ENCODE measurements at places on chromosomes 7 and 10. TPM values are rescaled to one million over a fixed set of nuclear protein-coding genes. Genes with fewer than 3 reads are reported as not detected.
A peak's percentile ranks its signal among the peaks of the same experiment; 100 is the strongest.

- peak; percentile 38 for DNase-seq
These were observed 260.9 kb downstream of the AHR start for GRCh38 chr7:17559388-17559787.

Gene BLOC1S2
- total RNA-seq = 71.7 TPM

DNA sequence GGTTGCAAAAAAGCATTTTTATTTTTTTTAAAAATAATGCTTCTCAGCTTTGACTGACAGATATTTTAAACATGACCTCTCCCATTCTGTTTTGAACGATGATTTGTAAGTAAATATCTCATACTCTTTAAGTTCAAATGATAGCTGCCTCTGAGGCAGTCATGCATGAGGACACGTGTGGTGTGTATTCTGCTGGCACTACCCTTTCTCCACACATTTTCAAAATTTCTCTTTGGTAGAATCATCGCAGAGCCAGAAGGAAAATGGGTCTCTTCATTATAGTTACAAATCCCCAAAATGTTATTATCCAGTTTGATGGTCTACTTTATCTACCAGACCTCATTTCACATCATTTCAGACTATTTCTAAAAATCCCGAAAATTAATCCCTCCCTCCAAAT lies 55.1 kb downstream of the FZD1 start:
- no peak for DNase-seq

GRCh38 chr7:118202061-118202460 lies 18.1 kb downstream of the LSM8 start:
- no peak for DNase-seq

DNA sequence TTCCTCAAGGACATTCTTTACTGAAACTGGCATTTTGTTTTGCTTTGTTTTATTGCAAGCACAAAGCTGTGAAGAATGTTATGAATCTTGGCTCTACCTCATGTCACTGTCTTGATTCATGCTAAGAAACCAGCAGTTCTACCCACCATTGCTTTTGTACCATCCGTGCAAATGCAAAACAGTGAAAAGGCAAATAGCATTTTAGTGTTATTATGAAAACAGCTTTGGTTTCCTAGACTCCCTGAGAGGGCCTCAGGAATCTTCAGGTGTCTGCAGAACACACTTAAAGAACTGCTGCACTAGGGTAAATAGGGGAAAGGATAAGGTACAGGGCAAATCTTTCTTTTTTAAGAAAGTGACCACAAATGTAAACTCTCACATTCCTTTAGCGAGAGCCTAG lies 318.9 kb downstream of the AHR start:
- DNase-seq = no peak

Gene FOXP2
- total RNA-seq = 1.7 TPM

Gene IL15RA
- 6.4 TPM for total RNA-seq

DNA sequence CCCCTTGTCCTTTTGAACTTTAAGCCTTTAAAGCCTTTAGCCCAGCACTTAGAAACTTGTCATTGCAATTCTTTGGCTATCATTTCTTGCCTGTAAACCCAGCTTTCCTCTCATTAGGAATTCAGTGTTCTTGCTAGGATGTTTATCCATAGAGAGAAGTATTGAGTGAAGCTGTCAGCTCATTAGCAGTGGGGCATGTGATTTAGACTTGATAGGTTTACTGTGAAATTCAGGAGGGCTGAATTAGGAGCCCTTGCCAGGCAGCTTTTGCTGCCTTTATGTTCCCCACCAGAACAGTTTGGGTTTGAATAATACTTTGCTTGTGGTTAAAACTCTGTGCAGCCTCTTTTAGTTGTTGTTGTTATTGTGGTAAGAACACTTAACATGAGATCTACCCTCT lies 39.5 kb downstream of the LHFPL3 start:
- no peak for DNase-seq

GRCh38 chr7:47552621-47553020 lies 29.3 kb downstream of the TNS3 start:
- peak; percentile 75 for DNase-seq

DNA sequence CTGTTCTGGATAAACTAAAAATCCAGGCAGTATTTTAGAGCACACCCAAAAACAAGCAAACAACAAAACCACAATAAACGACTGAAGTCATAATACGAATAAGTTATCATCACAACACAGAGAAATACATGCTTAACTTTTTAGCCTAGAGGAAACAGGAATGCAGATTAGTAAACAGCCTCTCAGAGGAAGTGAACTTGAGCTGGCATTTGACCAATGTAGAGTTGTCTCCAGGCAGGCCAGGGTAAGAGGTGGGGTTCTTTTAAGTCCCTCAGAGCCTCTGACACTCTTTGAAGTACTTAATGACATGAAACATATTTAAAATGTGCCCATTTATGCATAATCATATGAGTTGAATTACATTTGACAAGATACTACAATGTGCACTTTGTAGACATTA lies 43.3 kb upstream of the PLXDC2 start:
- DNase-seq = no peak

- peak; percentile 91 for DNase-seq
These were observed 46.6 kb downstream of the LRRN3 start for GRCh38 chr7:111137296-111138192.

GRCh38 chr7:22571766-22572165 lies 71.8 kb upstream of the STEAP1B start:
- DNase-seq = no peak

GRCh38 chr7:11216276-11216675 lies 242.6 kb downstream of the PHF14 start:
- DNase-seq = no peak

Gene EIF4EBP2
- total RNA-seq = 19.2 TPM

DNA sequence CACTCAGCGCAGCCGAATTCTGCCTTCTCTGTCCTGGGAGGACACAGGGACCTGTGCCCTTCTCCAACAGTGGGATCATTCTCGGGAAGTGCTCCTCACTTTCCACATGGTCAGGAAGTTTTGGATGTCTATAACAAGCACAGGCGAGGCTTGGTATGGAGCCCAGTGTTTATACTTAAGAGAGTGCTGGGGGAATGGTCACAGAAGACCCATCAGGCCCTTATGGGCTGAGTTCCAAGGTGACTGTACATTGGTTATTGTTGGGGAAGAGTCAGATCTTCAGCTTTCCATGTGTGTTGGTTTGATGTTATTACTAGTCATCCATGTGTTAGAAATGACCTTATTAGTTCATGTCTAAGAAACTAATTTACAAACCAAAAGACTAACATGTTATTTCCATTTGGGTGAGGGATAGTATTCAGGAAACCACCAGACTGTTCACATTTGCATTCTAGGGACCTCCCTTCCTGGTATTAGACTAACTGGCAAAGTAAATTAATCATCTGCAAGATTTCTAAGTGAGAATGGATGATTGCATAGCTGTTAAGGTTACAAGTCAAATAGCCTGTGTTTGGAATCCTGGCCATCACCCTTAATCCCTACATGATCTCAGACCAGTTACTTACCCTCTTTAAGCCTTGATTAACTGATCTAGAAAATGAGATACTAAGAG lies 834.2 kb downstream of the LRMDA start:
- DNase-seq = no peak

DNA sequence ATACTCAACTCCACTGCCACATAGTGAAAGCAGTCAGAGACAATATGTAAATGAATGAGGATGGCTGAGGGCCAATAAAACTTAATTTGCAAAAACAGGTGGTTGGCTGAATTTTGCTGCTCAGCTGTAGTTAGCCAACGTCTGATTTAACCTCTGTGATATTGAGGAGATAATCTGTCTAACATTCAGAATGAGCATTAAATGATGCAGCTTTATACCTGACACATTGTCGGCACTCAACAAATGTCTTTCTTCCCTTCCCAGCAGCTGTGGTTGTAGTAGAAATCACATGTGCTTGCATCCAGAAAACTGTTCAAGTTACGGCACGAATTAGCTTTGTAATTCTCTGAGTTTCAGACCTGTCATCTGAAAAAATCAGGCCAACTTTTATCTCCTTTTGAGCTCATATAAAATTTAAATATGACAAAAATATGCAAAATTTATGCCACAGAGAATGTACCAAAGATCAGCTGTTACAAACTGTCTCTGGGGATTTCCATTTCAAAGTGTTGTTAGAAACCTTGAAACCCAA lies 1239.7 kb downstream of the GATA3 start:
- DNase-seq = no peak

GRCh38 chr7:76244781-76245391 lies 43.2 kb downstream of the SRRM3 start:
- DNase-seq = no peak

- no peak for DNase-seq
These were observed 117.0 kb upstream of the DKK1 start for GRCh38 chr10:52197098-52197497.

Gene SNCG
- total RNA-seq = not detected

DNA sequence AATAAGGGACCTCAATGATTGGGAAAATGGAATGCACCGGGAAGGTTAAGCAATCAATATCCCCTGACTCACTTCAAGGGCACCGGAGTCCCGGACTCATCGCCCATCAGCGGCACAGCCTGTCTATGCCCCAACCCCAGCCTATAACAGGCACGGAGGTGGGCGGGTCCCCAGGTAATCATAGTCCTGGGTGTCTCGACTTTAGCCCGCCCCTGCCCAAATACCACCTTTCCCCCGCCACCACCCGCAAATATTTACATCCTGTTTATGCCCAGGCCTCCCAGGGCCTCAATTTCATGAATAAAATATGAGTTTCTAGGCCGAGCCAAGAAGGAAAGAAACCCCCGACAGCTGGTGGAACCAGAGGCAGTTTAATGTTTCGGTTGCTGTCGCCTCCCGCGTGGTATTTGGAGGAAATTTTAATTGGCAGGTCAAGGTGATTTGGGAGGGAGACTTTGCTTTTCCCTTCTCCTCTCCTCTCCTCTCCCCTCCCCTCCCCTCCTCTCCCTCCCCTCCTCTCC lies 15.6 kb upstream of the RFC2 start:
- peak; percentile 80 for DNase-seq

Gene RSBN1L
- total RNA-seq = 24.4 TPM

DNA sequence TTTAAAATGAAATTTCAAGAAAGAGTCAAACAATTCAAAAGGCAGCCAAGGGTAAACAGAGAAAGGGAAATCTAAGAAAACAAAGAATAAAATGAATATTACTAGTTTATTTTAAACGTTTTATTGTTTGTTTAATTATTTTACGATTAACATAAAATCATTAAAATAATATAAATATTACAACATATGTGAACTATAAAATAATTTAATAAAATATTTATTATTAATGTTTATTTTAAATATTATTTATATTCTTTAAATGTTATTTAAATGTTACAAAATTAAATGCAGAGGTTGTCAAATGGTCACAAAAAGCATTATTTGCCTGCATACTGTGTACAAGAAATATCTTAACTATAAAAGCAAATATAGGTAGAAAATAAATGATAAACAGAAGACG lies 786.7 kb upstream of the GHITM start:
- no peak for DNase-seq

GRCh38 chr10:42997849-42998165 lies 79.1 kb upstream of the RET start:
- DNase-seq = no peak

DNA sequence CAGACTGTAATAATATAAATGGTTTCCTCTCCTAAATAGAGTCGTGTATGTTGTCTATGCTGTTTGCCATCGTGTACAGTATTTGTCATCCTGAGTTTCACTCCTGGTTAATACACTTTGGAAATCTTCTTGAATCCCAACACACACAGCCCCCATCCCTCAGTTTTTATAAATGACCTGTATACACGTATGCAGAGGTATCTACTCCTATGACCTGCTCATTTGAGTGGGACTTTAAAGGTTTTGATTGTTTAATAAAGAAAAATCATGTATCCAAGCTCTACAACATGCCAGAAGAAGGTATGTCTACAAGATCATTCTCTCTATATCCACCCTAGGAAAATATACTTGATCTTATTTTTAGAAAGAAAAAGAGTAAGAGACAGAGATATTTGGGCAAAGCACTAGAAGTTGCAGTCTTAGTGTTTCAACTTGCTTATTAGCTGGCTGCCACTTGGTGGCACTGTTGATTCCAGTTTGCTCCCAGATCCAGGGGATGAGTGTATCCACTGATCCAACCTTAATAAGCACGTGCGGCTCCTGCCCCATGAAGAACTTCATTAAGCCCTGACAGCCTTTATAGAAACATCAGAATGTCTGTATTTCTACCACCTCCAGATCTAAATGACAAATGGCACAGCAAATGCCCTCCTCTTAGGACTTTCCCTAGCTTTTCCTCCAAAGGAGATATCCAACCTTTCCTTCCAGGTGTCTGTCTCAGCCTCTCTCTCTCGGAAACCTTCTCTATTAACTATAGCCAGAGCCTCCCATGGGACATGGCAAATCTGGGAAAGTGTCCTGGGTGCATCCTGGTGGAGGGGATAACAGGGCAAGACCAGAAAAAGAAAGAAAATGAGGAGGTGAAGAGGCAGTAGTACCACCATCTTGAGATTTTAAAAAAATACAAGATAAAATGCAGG lies 181.6 kb upstream of the NEBL start:
- DNase-seq = peak; percentile 62

GRCh38 chr7:7177044-7177517 lies 5.3 kb upstream of the C1GALT1 start:
- peak; percentile 84 for DNase-seq

- no peak for DNase-seq
These were observed 242.4 kb downstream of the KIAA1217 start for GRCh38 chr10:24451325-24451820.

Gene PON1
- total RNA-seq = not detected

Gene NXPH1
- total RNA-seq = not detected

DNA sequence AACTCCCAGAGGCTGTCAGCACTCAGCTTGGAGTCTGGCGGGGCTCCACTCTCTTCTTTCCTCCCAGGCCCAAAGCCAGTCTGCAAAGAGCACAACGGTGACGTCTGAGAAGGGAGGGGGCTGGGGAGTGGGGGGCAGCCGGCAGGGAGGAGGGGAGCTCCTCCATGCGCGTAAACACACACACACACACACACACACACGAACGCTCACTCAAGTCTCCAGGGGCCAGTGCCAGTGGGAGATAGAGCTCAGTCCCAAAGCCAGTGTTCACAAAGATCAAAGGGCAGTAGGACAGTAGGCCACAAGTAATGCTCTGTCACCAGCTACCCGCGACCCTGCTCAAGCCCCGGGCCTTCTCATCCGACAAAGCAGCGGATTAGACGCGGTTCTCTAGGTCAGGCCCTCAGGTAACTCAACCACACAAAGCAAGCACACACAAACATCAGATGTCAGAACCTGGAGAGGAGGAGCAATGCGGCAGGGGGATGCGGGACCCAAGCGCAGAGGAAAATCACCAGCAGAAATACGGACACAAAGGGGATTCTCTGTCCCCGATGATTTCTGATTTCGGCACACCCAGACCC lies 19.9 kb downstream of the TCAF1 start:
- DNase-seq = peak; percentile 23

Gene HTR5A
- not detected for total RNA-seq

DNA sequence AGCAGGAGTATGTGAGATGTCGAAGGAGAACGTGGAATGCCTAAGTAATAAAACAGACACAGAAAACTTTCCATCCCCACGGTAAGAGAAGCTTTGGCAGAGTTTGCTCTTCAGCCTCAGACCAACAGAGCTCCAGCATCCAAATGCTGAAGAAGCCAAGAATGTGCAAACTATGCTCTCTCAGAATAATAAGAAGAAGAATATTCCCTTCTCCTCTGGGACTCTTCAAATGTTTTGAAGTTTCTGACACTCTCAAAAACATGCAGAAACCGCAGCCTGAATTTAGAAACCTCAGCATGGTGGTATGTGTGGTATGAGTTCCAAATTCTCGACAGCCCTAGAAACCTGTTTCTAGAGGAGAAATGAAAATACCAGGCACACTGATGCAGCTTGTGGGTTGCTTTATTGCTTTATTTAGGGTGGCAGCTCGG lies 113.3 kb downstream of the KCNMA1 start:
- peak; percentile 37 for DNase-seq

- DNase-seq = no peak
These were observed 1.8 kb downstream of the UFSP1 start for GRCh38 chr7:100887516-100888290.

- DNase-seq = no peak
These were observed 115.2 kb downstream of the EBF3 start for GRCh38 chr10:129848696-129849451.

Data from Daoy (cell line).